ENCODE measurements at places on chromosomes 5 and 9. TPM values are rescaled to one million over a fixed set of nuclear protein-coding genes. Genes with fewer than 3 reads are reported as not detected.

- no peak overlapping the region for H3K27ac ChIP-seq
- DNase-seq = peak; percentile 84
- no peaks in the 10 kb centered on the region for H3K4me1 ChIP-seq
- H3K36me3 ChIP-seq = no peaks in the 10 kb centered on the region
- H3K4me3 ChIP-seq = peak overlapping the region; percentile 4
- peaks cover 1% of the 10 kb centered on the region for H3K27me3 ChIP-seq
These were observed 43.1 kb downstream of the TMEM174 start for GRCh38 chr5:73215891-73216610.

- no peaks in the 10 kb centered on the region for H3K36me3 ChIP-seq
- no peaks in the 10 kb centered on the region for H3K4me1 ChIP-seq
- no peak overlapping the region for H3K27ac ChIP-seq
- H3K27me3 ChIP-seq = no peaks in the 10 kb centered on the region
- no peak for DNase-seq
These were observed 37.6 kb upstream of the ANGPTL2 start for GRCh38 chr9:127159949-127160610.

DNA sequence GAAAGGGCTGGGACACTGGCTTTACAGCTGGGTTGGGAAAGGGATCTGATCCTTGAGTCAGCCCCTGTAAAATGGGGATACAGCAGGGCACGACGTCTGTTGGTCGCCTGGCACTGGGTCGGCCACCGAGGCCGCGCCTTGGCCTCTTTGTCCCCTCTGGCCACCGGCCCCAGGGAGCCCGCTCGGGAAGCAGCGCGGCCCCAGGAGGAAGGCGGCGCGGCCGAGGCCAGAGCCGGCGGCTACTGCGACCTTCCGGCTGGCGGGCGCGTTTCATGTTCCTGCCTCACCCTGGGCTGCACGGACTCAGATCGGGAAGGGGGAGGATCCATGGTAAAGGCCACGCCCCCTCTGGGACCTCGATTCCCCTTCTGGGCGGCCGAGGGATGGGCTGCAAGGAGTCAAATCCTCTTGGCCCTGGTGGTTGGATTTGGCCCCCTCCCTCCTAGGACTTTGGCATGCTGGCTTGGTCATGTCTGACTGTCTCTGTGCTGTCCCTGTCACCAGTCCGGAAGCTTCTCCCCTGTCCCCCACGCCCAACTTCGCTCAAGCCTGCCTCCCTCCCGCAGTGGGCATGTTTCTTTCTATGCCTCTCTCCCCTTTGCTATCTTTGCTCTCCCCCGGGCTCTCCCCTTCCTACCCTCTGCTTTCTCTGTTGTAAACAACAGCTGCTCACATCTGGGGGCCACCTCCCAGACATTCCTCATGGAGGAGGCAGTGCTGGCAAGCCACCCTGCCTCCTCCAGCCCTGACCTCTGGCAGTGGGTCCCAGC is 25.8 kb downstream of the FPGS start:
- peak overlapping the region; percentile 70 for H3K27ac ChIP-seq
- H3K4me1 ChIP-seq = no peaks in the 10 kb centered on the region
- peaks cover 2% of the 10 kb centered on the region for H3K36me3 ChIP-seq
- DNase-seq = peak; percentile 94

- H3K4me3 ChIP-seq = no peak overlapping the region
- H3K27me3 ChIP-seq = no peaks in the 10 kb centered on the region
- no peaks in the 10 kb centered on the region for H3K4me1 ChIP-seq
- H3K27ac ChIP-seq = no peak overlapping the region
- no peak for DNase-seq
- no peaks in the 10 kb centered on the region for H3K36me3 ChIP-seq
These were observed 190.0 kb downstream of the CCDC192 start for GRCh38 chr5:127893232-127893631.

DNA sequence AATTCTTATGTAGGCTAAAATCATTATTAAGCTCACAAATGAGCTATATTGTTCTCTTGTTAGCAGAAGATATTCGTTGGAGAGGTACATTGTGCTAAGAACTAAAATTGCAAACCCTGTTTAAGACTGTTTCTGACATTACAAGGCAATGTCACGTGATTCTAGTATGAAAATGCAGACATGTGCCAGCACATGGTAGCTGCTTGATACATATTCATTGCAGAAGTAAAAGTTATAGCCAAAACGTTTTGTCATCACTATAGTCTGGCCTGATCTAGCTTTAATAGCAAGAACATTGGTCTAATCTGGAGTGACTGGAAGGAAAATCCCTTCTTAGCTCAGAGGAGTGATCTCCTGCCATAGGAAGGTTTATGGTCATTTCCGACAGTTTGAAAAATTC is 144.7 kb downstream of the CFAP90 start:
- H3K4me3 ChIP-seq = no peak overlapping the region
- H3K36me3 ChIP-seq = no peaks in the 10 kb centered on the region

Gene VCAN
- 513 TPM for total RNA-seq

Data from aorta (tissue), 5 donors.